ENCODE measurements at places on chromosomes 2 and 18.
A peak's percentile ranks its signal among the peaks of the same experiment; 100 is the strongest.

DNA sequence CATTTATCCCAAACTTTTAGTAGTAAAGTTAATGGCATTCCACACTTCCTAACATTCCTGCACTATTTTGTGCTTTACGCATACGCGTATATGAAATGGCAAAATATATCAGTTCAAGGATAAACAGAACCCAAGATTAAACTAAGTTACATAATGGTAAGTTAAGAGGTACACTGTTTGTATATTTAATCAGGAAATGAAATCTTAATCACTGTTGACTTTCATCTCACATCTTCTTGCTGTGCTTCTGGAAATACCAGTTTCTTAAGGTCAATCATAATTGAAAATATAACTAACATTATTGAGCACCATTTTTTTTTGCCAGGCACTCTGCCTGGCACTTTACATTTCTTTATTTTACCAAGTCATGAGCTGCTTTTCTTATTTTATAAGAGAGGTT lies 565.2 kb downstream of the LRP1B start:
- DNase-seq: no peak

GRCh38 chr2:43127208-43127940 lies 99.0 kb downstream of the ZFP36L2 start:
- DNase-seq: peak; percentile 63

GRCh38 chr2:240131296-240131695 lies 4.8 kb downstream of the COPS9 start:
- DNase-seq: no peak

- DNase-seq: no peak
These were observed 188.8 kb downstream of the TSN start for GRCh38 chr2:121944072-121944831.

GRCh38 chr2:216480221-216480620 lies 18.4 kb upstream of the RPL37A start:
- DNase-seq: no peak

DNA sequence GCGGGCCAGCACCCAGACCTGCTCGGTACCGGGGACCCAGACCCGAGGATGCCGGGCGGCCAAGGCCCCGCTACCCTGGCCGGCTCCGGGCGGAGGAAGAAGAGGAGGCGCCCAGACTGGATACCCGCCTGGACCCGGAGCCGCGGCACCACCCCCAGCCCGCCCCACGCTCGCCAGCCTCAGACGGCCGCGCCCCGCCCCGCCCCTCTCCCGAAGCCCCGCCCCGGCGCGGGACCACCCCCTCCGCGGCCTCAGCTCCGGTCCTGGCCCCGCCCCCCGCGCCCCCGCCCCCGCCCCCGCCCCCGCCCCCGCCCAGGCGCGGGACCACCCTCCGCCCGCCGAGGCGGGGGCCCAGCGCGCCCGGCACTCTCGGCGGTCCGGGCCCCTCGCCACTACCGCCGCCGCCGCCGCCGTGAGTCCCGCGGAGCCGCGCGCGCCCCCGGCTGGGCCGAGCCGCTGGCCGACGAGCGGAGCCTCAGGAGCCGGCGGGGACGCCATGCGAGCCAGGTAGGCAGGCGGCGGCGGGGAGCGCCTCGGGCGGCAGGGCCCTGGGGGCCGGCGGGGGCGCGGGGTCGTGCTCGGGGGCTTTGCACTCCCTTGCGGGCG lies at the start of gene SH3BP4:
TSS of gene SH3BP4 (plus strand) at position 354 of the 606 bp plus-strand sequence. CDS start 82,986 bp downstream, outside the sequence.
- peak; percentile 88 for DNase-seq

GRCh38 chr18:10739152-10739551 lies 213.3 kb downstream of the NAPG start:
- DNase-seq: no peak

- no peak for DNase-seq
These were observed 193.2 kb downstream of the TPGS2 start for GRCh38 chr18:36635414-36636096.

DNA sequence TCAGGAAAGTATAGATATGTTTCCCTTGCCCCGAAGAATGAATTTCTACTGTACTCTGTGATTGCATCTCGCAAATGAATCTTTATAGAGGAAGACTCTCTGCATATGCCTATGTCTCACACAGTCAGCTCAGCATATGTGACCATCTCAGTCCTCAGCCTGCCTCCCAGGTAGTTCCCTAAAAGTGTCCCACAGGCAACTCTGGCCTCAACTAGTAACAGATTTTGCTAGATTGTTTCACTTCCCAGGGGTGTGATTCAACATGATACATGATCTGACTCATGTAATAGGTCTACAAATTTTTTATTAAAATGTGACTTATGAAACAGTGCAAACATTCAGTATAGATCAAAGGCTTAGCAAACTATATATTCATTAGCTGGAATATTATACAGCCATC lies 296.6 kb upstream of the CRIM1 start:
- no peak for DNase-seq

GRCh38 chr2:176188774-176189680 lies 559 bp downstream of the HOXD1 start:
- peak; percentile 27 for DNase-seq

DNA sequence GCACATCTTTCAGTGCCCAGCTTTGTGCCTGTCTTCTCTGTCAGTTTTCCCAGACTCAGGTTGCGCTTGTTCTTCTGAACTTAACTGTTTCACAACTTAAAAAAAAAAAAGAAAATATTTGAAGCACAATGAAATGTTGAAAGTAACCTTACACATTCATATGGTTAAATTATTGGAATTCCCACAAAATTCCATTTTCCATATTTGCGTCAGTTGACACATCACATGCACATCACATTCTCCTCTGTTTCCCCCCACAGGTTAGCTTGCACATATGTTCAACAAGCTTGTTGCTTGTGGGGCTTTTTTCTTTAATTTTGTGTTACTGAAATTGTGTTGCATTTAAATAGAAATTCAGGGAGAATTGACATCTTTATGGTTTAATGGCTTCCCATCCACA lies 8.3 kb downstream of the MYO1B start:
- DNase-seq: no peak

- no peak for DNase-seq
These were observed 5.7 kb downstream of the CPS1 start for GRCh38 chr2:210562091-210562490.

DNA sequence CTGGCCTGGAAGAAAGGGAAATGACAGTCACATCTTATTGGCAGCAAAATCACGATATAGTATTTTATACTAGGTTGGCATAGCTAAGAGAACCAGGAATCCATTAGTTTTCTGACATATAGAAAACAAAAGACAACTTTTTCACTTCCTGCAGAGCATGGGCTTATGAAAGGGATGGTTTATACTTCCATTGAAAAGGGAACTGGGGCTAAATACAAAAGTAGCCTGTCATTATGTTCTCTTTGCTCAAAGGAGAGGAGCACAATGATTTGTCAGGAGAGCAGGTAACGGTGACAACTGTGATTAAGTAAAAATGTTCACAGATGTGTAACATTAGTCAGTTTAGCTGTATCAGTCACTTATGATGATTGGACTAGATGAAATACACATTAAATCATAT lies 46.4 kb downstream of the SLC25A12 start:
- DNase-seq: no peak

DNA sequence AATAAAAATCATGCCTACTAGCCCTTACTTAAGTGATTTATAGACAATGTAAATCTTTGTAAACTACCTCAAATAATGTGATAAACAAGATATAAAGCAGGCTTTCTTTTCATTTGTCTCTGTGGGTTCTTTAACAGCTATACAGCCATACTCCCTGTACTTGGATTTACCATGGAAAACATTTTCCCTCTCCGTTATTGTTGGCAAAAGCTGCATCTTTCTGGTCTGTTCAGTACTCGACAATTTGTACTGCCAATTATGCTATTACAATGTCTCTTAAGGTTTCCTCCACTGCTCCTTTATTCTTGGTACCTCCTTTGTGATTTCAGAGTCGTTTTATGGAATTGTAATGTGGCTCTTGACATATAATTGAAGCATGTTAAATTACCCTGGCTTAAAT lies 426.3 kb upstream of the PKDCC start:
- DNase-seq: no peak

DNA sequence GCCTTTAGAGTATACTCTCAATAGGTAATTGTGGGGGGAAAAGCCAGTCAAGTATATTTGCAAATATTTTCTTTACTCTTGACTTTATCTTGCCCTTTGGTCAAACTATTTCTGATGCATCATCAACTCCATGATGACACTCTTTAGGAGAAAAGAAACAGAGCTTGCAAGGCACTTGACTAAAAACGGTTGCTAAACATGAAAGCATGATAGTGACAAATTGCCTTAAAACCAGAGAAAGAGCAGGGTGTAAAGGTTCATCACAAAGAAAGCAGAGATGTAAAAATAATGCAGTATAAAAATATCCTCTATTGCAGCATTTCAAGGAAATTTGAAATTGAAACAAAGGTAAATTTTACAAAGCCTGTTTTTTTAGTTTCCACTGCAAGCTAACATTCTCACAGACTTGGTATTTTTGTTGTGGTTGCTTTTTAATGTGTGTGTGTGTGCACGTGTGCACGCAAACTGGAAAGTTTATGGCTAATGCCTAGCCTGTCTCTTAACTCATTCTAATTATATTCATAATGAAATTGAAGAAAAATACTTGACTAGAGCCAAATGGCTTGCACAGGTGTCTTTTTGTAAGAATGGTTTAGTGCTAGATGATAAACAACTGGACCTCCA lies 503.6 kb downstream of the ARHGAP15 start:
- no peak for DNase-seq

DNA sequence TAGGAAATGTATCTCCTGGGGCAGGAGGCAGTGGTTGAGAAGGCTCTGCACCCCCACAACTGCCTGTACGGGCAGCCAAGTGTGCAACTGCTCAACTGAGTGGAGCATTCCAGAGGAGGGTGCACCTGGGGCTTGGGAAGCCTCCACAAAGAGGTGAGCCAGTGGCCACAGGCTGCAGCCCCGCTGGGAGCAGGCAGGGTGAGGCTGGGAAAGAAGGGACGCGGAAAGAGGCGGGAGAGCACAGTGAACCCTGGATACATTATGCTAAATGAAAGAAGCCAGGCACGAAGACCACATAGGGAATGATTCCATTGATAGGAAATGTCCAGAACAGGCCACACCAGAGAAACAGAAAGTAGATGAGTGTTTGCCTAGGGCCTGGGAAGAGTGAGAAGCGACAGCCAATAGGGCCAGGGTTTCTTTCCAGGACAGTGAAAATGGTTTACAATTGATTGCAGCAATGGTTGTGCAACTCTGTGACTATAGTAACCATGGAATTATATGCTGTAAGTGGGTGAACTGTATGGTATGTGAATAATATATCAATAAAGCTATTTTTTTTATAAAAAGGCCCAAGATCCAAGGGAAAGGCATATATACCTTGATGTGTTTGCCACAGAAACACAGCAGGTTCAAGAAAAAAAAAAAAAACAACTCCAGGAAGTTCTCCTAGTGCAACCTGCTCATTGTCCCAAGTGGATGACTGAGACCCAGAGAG lies 82.4 kb downstream of the DDX1 start:
- DNase-seq: no peak

GRCh38 chr2:152729844-152730243 lies 11.4 kb downstream of the ARL6IP6 start:
- DNase-seq: no peak

DNA sequence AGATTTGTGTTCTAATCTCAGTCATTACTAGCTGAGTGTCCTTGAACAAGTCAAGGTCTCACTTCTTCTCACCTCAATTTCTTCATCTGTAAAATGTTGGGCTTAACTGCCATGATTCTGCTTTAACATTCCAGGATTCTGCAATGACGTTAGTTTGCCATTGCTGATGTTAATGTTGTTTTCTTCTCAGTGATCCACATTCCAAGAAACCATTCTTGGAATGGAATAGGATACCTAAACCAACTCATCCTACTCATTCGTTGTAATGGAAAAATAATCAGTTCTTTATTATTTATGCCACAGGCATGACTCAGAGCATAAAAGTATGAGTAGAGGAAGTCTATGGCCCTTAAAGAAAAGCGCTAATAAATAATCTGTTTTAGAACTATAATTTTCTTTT lies 140.2 kb upstream of the ETAA1 start:
- DNase-seq: no peak

DNA sequence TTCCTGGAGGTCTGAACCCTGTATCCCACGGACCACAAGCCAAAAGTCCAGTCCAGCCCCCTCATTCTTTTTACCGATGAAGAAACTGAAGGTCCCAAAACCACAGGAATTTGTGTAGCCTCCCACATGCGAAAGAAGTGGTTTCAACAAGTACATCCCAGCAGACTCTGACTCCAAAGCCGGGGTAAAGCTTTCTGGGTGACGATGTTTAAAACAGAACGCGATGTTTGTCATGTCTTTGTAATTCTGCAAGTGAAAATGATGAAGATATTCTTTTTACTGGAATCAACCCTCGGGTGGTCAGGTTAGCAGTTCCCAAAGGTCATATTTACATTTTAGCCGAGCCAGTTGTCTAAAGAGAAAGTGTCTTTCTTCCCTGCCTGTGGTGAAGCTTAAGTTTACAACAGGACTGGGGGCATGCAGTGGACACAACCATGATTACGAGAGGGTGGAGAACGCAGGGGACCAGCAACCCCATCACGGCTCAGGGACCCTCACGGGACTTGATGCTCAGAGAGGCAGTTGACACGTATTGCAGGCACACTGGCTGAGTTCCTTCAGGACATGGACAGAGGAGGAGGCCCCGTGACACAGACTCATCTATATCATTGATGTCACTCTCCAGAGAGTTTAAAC lies 17.8 kb upstream of the TMEM131 start:
- no peak for DNase-seq

DNA sequence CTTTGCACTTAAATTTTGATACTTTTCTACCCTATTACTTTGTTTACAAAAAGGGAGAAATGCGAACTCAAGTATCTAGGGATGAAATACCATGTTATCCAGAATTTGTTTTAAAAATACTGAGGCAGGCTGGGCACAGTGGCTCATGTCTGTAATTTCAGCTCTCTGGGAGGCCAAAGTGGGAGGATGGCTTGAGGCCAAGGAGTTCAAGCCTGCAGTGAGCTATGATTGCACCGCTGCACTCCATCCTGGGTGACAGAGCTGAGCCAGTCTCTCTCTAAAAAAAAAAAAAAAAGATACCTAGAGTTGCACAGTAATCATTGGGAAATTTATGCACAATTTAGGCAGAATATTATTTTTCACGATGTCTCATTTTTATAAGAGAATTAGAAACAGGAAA lies 12.4 kb upstream of the VAPA start:
- DNase-seq: no peak

- DNase-seq: no peak
These were observed 6.8 kb downstream of the PHLPP1 start for GRCh38 chr18:62721839-62722795.

DNA sequence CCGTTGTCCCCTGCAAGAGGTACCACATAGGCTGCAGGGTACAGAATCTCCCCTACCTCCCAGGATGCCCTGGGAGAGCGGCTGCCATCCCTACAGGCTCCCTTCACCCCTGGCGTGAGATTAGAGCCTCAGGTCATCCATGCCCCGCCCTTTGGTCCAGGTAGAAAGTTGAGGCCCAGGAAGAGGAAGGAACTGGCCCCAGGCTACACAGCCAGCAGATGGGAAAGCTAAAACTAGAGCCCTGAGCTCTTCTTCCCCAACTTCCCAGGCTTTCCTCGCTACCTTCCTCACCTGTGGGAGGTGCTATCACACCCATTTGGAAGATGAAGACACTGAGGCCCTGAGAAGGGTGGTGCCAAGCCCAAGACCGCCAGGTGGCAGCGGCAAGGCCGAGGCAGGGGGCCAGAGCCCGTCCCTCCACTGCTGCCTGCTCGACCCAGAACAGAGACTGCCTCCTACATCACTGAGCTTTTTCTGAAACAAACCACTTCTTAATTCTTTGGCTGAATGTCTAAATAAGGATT lies 25.8 kb downstream of the CIB4 start:
- DNase-seq: no peak

- no peak for DNase-seq
These were observed 11.4 kb upstream of the NDUFV2 start for GRCh38 chr18:9091066-9091476.
